ENCODE measurements at places on chromosomes 4 and X.

DNA sequence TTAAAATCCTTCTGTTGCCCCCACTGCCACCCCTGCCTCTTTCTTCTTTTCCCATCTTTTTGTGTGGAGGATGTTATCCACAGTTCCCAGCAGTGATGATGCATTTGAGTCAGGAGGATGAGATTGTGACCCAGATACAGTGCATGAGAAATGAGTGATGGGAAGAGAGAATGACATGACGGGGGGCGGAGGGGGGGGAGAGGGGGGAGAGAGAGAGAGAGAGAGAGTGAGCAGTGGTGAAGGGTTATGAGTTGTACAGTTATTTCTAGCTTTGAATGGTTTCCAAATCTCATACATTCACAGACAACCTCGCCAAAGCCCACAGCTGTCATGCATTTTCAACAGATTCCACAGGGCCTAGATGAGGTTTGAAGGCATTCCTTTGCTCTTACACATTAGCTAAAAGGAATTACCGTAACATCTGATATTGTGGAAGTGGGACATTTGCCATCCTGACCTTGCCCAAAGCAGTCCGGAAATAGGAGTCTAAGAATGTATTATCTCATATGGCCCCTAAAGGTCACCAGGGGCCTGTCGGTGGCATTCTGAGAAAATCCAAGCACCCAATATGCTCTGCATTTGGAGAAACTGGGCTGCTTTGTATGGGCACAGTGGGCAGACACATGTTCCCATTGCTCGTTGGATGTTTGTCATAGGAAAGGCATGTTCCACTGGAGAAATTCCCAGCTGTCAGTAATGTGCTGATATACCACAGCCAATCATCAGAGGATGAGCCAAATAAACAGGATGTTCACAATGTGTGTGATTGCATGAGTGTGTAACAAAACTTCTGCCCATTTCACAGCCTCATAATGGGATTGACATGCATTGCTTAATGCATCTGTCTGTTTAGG lies 435.8 kb downstream of the SPRY1 start:
- DNase-seq, result peak; percentile 100

DNA sequence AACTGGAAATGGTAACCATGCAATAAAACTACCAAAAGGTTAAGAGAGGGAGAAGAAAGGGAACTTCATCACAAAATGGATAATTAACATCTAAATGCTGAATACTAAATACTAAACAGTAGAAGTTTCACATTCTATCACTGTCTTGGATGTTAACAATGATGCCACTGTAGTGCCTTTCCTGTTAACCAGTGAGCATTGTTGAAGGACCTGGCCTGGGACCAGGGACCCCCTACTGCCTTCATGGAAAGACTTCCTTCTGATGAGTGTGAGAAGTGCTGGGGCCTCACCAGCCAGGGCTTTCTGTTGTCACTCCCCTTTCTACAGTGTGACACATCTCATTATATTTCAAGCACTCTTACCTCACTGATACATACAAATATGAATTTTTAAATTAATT lies 739.3 kb upstream of the FTHL17 start:
- DNase-seq, result no peak

GRCh38 chrX:44871931-44872820 lies 812 bp upstream of the KDM6A start:
- DNase-seq, result no peak

GRCh38 chr4:111453216-111453615 lies 692.0 kb upstream of the FAM241A start:
- DNase-seq, result peak; percentile 54

DNA sequence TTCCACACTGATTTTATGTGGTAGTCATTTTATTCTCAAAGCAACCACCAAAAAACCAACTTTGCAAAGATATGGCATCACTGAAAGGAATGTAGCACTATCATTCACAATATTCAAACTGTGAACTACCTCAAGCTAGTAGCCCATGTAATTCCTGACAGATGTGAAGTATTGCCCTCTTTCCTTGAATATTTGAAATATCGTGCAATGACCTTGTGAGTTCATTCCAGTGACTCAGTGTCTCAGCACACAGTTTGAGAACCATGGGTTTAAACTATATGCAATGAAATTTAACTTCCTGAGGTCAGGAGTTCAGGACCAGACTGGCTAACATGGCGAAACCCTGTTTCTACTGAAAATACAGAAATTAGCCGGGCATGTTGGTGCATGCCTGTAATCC lies 20.9 kb upstream of the IQCM start:
- DNase-seq, result peak; percentile 67

- DNase-seq, result no peak
These were observed 278.1 kb upstream of the TET2 start for GRCh38 chr4:104868533-104868932.

DNA sequence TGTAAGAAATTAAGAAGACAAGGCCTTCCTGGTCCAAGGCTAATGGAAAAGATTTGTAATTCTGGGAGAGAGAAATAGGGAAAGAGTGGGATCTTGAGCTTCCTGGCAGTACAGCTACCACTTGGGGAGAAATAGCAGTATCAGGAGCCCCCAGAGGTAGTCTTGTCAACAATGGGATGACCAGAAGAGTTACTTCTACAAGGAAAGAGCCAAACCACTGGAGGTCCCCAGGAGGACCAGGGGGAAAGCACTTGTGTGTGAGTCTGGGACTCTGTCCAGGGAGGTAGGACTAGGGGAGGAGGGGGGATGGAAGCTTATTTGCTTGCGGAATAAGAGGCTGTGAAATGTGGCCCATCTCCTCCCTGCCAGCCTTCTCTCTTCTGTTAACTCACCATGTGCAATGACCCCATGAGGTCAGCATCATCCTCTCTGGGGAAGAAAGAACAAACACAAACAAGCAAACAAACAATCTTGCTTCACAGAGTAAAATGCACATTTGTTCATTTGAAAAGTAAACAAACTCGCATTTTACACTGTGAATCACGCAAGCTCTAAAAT lies 160.1 kb downstream of the STK32B start:
- DNase-seq, result no peak

DNA sequence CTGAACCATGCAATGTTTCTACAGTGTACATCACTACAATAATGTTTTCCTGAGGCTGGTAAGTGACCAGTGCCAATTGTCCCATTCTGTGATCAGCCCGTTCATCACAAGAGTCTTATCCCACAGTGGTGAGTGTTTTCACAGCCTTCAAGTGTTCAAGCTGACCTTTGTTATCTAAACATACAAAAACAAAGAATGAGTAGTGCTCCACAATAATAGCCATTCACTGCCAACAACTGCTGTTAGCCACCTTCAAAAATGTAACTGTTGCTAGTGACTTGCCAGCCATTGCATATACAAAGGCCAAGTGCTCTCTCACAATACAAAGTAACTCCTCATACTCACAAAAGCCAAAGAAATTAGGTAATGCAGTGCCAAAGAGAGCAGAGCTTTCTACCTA lies 1084.1 kb downstream of the FAM133A start:
- no peak for DNase-seq

- no peak for DNase-seq
These were observed 175.8 kb upstream of the NPY2R start for GRCh38 chr4:155032521-155033229.
